ENCODE measurements at places on chromosomes 3 and 15.

DNA sequence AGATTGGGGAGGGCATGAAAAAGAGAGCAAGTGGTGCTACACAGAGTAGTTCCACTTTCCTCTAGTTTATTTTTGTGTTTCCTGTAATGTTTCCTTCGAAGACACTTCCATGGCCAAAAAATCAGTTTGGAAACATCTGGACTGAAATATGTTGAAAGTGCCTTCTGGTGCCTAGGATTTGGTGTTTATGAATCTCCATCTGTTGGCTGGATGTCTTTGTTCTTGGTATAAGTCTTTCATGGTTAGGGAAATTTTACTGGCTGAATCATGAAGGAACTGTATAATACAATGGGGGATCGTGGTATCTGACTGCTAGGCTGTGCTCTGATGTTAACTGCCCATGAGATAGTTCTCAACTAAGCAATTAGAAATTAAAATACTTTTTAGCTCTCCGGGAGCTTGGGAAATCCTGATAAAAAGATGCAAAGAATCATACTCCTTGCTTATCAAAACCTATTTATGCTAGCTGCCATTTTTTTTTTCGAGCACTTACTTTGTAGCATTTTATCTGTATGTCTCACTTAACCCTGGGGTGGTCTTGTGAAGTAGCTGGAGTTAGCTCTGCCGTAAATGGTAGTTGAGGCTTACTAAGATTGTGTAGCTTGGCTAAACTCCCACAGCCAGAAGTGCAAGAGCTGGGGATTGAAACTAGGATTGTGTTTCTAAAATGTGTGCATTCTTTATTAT lies 21.9 kb downstream of the AKAP13 start:
- H3K27ac ChIP-seq = peak overlapping the region; percentile 68
- peaks cover 58% of the 10 kb centered on the region for H3K4me1 ChIP-seq
- peak overlapping the region; percentile 38 for H3K4me3 ChIP-seq
- H3K27me3 ChIP-seq = no peaks in the 10 kb centered on the region
- no peak for DNase-seq

- DNase-seq = no peak
- peaks cover 12% of the 10 kb centered on the region for H3K4me1 ChIP-seq
- H3K27me3 ChIP-seq = no peaks in the 10 kb centered on the region
- H3K36me3 ChIP-seq = peaks cover 34% of the 10 kb centered on the region
Observed at GRCh38 chr3:66418475-66418931, 82.3 kb downstream of the LRIG1 start.

GRCh38 chr15:98740295-98740694 lies 92.0 kb downstream of the IGF1R start:
- H3K4me1 ChIP-seq = peaks cover 16% of the 10 kb centered on the region
- H3K36me3 ChIP-seq = no peaks in the 10 kb centered on the region
- H3K27ac ChIP-seq = no peak overlapping the region
- DNase-seq = no peak
- no peaks in the 10 kb centered on the region for H3K27me3 ChIP-seq

DNA sequence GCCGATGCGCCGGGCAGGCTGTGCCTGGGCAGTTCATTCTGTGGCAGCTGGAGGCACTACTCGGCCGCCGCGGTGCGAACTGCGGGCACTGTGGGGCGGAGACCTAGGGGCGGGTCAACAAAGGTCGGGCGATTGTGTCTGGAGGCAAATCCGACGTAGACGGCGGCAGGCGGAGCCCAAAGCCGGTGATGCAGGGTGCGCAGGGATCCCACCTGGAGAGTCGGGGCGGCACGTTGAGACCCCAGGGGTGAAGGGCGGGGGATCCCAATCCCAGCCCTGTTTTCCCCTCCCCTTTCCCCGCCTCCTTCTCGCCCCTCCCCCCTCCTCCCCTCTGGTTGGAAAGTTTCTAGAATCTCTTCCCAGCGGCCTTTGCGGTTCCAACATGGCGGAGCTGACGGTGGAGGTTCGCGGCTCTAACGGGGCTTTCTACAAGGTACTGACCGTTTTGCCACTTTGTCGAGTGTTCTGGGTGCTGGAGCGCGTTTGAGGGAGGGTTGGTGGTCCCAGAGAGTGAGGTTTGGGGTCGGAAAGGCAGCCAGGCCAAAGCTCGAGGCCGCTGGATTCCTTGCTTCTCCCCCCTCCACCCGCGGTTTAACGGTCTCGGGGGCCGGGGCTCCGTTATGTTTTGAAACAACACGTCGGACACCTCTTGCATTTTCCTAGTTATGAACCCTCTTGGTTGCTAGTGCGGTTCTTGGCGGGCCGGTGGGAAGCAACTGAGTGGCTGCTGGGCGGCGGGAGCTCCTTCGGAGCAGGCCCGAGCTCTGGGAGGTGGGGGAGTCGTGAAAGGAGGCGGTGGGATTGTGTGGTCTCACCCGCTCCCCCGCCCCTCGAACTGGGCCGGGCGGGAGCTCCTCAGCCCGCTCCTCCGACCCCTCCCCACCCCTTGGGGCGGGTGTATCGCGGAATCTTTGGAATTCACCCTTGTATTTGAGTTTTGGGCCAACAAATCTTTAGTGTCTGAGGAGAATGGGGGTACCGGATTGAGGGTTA lies at the start of gene FXR1:
FXR1 (plus strand) TSS at position 367 of the 993 bp plus-strand sequence; CDS start at position 383, 16 bp downstream.
- no peaks in the 10 kb centered on the region for H3K27me3 ChIP-seq
- DNase-seq = peak; percentile 95
- H3K36me3 ChIP-seq = peaks cover 35% of the 10 kb centered on the region
- H3K4me1 ChIP-seq = peaks cover 40% of the 10 kb centered on the region

GRCh38 chr3:377158-377561 lies 180.6 kb downstream of the CHL1 start:
- no peak overlapping the region for H3K4me3 ChIP-seq
- no peak for DNase-seq
- H3K4me1 ChIP-seq = no peaks in the 10 kb centered on the region
- no peak overlapping the region for H3K27ac ChIP-seq

GRCh38 chr15:47475336-47475735 lies 242.0 kb upstream of the SEMA6D start:
- no peak overlapping the region for H3K4me3 ChIP-seq
- H3K27me3 ChIP-seq = no peaks in the 10 kb centered on the region
- H3K36me3 ChIP-seq = no peaks in the 10 kb centered on the region
- DNase-seq = no peak
- no peaks in the 10 kb centered on the region for H3K4me1 ChIP-seq
- H3K27ac ChIP-seq = no peak overlapping the region

DNA sequence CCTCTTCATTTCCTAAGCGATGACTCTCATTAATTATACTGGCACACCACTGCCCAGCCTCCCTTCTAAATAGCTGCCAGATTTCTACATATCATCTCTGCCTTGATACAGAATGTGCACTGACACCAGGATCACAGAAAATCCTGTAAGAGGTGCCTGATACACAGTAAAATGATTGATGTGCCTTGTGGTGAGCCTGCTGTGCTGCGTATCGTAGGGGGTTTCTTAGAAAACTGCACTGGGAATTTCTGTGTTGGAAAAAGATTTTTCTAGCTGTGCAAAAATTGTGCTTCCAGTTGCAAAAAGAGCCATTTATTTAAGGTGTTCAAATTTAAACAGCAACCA lies 3.0 kb upstream of the PLCH1 start:
- H3K36me3 ChIP-seq = no peaks in the 10 kb centered on the region
- no peak for DNase-seq
- H3K4me1 ChIP-seq = peaks cover 19% of the 10 kb centered on the region
- H3K27ac ChIP-seq = no peak overlapping the region
- H3K4me3 ChIP-seq = no peak overlapping the region
- H3K27me3 ChIP-seq = peaks cover 51% of the 10 kb centered on the region

DNA sequence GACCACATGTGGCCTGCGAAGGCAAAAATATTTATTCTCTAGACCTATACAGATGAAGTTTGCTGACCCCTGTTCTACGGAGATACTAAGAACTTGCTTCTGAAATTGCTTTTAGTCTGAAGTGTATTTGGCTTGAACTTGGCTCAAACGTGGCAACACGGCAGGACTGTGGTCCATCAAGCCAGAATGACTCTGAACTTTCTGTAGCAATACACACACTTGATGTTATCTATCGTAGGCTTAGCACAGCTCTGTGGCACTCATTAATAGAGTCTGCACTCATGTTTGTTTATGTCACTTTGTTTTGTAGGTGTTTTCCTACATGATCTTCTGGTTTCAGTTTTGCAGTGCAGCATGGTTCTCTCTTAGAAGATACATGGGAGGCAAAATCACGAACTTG lies 298.1 kb downstream of the ADAMTS17 start:
- no peak for DNase-seq
- H3K36me3 ChIP-seq = no peaks in the 10 kb centered on the region
- peaks cover 8% of the 10 kb centered on the region for H3K4me1 ChIP-seq
- no peak overlapping the region for H3K4me3 ChIP-seq
- H3K27ac ChIP-seq = no peak overlapping the region

DNA sequence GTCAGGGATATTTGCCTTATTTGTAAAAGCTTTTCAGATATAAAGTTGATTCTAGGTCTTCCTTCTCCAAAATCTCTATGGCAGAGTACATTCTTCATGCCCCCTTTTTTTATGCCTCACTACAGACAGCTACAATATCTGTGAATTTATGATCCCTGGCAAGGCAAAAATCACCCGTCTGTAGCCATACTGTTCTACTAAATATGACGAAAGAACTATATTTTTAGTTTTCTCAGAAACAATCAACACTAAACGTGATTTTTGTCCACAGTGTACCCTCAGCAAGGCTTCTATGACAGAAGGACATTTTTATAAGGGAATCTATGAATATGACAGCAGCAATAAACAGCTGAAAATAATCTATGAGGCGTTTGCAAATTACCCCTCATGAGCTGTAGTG lies 12.7 kb downstream of the LRTM1 start:
- no peak for DNase-seq
- no peak overlapping the region for H3K27ac ChIP-seq
- H3K4me1 ChIP-seq = no peaks in the 10 kb centered on the region
- H3K27me3 ChIP-seq = no peaks in the 10 kb centered on the region
- H3K36me3 ChIP-seq = no peaks in the 10 kb centered on the region
